DMS153 (cell line): ENCODE measurements at places on chromosomes 7 and 10.

DNA sequence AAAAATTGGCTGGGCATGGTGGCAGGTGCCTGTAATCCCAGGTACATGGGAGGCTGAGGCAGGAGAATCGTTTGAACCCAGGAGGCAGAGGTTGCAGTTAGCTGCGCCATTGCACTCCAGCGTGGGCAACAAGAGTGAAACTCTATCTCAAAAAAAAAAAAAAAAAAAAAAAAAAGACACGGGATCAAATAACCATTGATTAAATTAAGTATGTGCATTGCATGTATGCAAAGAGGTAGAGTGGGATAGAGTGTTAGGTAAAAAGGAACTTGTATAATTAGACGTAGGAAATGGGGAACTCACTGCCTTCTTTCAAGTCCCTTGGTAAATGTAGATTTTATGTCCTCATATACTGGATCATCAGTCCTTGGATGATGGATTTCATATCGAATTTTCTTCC, 13.1 kb downstream of the VCL start:
- DNase-seq = no peak

DNA sequence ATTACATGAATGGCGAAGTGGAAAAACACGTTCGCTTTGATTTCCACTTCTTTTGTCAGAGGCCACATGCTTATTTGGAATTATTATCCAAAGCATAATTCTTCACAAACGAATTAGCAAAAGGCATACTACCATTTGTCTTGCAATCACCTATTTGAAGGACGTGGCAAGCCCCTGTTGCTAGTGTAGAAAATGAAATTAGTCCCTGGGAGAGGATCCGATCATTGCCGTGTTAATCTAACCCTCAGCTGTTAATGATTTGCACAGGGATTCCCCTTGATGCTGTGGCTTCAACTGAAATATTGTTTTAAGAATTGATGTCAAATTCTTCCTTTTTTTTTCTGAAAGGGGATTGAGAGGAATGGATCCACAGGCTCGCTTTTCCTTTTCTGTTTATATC, 4.6 kb downstream of the AGMO start:
- no peak for DNase-seq

GRCh38 chr10:63145782-63146181, 12.7 kb downstream of the NRBF2 start:
- no peak for DNase-seq

- no peak for DNase-seq
Measured at GRCh38 chr10:123678376-123678775, 12.2 kb downstream of the GPR26 start.

DNA sequence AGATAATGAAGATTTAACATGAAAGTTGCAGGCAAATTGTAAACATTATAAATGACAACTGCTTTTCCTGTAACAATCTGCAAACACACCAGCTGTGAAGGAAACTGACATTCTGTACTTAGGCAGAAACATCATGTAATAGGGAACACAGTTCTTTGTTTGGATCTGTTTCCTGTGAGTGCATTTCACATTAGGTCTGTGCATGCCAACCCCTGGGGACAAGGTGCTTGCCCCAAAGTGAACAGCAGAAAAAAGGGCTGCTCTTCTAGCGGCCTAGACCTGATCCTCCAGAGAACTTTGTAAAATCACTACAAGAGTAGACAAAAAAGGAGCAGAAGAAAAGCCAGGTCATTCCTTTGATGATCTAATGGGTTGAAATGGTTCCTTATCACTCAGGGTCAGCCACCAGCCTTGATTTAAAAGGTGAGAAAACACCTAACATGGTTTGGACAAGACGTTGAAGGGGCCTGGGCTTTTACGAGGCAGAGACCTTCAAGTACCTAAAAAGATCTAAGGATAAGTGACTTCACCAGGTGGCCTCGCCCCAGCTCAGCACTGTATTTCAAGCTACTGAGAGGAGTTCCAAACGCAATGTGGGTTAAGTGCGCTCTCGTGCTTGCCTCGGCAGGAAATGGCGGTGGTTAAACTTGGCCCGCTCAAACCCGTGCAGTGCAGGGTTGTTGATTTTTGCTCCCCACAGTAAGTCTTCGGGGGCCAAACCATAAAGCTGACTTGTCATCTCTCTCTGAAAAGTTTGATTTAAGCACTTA, 249.7 kb downstream of the CREB5 start:
- DNase-seq = no peak

DNA sequence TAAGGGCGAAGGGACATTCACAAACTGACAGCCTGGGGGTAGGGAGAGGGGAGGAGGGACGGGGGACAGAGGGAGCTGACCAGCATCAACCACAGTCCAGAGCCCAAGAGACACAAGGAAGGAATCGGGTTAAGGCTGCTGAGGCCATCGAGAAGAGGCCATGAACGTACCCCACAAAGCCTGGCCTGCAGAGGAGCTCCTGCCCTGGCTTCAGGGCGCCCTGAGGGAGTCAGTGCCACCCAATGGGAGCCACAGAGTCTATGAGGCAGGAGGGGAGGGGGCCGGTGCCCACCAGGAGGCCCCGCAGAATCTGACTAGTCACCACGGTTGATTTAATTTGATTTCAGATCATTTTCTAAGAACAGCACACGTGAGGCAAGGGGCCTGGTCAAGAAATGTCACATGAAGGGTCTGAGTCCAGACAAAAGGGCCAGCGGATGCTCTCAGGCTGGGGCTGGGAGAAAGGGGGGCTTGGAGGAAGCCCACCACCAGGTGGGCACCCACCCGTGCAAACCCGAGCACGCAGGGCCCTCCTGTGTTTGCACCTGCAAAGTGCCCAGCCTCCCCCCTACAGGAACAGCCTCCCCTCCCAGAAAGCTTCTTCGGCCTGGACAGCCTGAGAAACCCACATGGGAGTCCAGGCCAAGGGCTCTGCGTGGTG, 40.4 kb downstream of the CAMK2B start:
- DNase-seq = no peak

DNA sequence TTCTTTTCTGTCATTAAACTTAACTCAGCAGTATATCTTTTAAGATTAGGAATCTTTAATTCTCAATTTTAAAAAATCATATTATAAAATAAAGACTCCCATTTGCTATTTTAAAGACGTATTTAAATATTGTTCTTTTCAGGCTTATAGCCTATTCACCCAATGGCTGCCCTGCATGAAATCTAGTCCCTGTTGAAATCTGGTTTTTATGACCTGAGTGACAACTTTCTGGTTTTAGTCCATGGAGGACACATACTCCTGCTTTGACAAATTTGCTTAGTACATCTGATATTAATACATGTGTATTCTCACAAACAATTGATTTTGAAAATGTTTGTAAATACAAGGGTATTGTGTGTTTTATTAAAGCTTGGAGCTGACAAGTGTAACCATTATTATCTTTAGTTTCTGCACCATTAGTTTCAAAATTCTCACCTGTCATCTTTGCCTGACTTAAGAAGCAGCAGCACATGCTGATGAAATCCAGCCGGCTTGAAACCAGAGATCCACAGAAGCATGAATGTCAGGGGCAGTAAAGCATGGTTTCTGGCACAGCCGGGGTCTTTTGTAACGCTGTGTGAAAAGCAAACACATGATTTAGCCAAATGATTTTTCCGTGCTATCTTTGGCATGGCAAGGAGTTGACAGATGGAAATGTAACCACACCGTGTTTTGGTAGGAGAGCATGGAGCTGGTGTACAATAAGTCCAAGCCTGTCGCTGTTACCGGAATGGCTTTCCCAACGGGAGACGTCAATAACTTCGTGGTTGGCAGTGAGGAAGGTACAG, 262.8 kb downstream of the DYNC1I1 start:
- DNase-seq = peak; percentile 62

DNA sequence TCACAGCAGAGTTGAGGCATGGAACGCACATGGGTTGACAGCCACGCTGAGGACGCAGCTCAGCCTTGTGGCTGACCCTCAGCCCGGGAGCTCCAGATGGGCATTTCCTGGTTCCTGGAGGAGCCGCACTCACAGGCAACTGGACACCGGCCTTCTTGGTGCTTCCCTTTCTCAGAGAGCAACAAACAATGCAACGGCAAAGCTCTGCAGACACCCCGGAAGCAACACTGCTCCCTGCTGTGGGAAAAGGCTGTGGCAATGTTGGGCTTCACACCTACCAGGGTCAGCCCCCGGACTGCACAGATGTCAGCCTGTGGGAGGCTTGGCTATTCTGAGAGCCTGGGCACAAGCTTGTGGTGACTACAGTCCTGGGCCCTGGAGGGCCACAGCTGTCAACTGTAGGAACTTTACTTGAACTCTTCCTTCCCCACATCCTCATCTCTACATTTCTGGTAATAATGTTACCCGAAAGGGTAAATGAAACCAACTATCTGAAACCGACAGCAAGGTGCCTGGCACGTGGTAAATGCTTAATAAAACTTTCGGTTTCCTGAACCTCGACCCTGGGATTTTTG, 597.5 kb upstream of the MKI67 start:
- no peak for DNase-seq

DNA sequence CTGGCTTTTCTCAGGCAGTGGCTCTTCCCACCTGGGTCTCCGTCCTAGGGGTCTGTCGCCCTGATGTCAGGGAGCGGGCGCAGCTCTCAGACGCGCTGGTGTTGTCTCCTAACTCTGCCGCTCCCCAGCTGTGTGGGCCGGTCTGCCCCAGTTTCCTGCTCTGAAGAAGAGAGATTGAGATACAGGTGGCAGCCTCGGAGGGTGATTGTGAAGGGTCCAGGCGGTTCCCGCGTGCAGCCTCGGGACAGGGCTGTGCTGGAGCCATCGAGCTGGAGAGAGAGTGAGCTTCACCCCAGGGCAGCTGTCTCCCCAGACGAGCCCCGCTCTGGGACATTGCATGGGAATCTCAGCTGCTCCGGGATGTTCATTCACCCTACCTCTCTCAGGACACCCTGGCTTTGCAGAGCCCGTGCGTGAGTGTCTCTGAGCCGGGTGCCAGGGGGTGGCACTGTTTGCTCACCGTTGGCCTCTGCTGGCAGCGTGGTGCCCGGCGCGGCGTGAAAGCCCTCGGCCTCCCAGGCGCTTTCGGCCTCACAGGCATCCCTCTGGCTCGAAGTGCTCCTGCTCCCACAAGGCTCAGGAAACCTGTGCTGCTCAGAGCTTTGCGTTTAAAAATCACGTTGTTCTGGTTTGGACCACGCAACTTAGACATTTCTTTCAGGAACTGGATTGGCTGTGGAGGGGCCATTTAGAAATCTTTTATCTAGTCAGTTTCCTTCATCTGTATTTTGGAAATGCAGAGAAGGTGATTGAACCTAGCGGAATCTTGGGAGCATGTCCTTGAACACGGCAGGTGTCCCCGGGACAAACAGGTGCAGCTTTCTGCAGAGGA, 33.8 kb upstream of the ZFAND2A start:
- DNase-seq = peak; percentile 55

DNA sequence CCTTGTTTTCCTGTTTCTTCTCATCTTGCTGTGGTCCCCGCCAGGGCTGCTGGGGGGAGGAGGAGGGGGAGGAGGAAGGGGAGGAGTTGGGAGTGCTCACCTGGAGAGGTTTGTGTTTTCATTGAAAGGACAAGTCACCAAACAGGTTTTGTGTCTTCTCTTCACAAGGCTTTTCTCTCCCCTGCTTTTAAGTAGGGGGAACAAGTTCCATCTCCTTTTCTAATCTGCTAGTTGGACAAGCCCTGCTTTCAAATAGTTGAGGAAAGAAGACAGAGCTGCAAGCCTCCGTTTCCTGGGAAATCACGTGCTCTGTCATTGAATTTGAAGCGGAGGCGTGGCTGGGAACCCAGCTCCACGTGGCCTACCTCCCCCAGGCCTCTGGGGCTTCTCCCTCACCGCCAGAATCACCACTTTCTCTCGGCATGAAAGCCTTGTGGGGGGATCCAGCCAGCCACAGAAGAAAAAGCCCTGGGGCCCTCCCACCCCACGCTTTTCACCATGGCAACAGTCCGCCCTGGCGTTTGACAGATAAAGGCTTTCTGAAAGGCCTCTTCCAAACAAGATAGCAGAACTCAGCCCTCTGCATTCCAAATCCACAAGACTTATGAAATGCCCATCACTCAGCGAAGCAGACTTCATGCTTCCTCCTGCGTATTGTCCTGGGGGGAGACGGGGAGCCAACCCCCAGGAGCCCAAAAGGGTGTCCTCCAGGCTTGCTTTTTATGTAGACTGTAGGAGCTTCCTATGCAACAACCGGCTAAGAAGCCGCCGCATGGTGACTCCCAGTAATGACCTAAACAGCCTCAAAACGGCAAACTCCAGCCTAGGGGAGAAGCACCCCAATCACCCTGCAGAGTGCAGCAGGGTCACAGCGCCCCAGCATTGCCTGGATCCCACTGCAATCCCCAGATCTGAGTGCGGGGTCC, 51.7 kb downstream of the PROSER2 start:
- DNase-seq = no peak

DNA sequence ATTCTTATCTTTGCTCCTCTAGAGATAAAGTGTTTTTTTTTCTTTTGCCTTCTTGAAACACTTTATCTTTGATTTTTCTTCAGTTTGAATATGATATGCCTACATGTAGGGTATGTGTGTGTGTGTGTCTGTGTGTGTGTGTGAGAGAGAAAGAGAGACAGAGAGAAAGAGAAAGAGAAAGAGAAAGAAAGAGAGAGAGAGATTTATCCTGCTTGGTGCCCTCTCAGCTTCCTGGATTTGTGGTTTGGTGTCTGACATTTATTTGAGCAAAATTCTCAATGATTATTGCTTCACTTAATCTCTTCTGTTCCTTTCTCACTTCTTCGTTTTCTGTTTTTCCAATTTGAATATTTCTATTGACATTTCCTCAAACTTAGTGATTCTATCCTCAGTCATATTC, 60.3 kb downstream of the RAB18 start:
- no peak for DNase-seq

- no peak for DNase-seq
Measured at GRCh38 chr10:76883596-76883995, 754.0 kb downstream of the KCNMA1 start.

- DNase-seq = no peak
Measured at GRCh38 chr7:35019801-35020200, 17.5 kb downstream of the DPY19L1 start.

DNA sequence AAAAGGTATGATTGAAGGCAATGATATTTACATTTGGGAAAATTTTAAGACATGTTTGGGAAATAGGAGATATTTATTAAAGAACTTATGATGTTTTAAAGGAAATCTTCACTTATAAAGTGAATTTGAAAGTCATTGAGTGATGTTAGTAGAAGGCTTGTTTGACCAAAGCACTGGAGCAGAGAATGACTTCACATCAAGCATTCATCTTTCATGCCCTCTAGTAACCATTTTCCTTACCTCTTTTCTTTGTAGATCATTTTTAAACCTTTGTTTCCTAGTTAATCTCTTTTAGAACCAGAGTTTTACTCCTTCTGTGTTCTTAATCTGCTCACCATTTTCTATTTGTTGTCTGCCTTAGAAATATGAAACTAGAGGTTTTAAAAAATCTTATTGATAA, 111.3 kb upstream of the FOXP2 start:
- no peak for DNase-seq

GRCh38 chr10:60444494-60445064, 54.9 kb upstream of the ANK3 start:
- no peak for DNase-seq
